ENCODE measurements at places on chromosomes 5 and 9.

GRCh38 chr9:129316281-129317030, 138.4 kb upstream of the IER5L start:
- DNase-seq, result no peak

DNA sequence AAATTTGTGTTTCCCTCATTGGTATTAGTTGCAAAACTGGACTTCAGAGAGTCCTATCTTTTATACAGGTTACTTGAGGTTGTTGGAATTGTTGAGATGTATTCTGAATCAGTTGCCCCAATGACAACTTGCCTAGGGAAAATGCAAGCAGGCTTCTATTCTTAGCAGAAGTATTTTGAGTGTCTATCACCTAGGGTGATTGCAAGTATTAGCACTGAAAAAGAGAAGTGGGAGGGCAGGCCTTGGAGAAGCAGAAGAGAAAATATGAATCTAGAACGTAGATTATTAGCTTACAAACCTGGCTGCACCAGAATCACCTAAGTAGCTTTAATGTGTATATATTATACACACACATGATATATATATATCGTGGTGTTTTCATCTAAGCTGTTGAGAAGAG, 43.2 kb downstream of the ADAMTS12 start:
- no peak for DNase-seq

DNA sequence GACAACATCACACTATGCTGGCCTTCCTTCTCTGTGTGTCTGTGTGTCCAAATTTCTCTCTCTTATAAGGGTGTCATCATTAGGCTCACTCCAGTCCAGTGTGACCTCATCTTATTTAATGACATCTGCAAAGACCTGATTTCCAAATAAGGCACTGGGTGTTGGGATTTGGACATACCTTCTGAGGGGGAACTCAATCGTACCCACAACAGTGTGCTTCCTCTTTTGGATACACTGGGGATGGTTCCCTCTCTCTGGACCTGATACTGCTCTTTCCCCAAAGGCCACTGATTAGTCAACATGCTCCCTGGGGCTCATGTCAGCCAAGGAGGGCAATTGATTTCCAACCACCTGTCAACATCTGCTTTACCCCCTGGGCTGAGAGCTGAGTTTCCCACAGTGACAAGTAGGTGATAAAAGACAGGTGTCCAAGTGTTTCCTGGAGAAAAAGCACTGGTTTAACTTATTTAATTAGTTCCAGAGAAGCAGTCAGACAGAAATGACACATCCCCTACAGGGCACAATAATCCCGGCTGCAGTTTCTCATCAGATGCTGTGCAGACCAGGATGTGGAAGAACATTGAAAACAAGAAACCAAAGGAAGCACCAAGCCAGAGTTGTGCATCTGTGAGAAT, 17.8 kb upstream of the CEP72 start:
- DNase-seq, result no peak

GRCh38 chr5:4893063-4893744, 246.9 kb upstream of the ADAMTS16 start:
- DNase-seq, result no peak

GRCh38 chr9:131738293-131739132, 1.4 kb downstream of the RAPGEF1 start:
- DNase-seq, result no peak

- DNase-seq, result no peak
Measured at GRCh38 chr5:133780619-133781280, 168.4 kb upstream of the FSTL4 start.

GRCh38 chr9:19148187-19148586, 20.9 kb upstream of the PLIN2 start:
- DNase-seq, result no peak

DNA sequence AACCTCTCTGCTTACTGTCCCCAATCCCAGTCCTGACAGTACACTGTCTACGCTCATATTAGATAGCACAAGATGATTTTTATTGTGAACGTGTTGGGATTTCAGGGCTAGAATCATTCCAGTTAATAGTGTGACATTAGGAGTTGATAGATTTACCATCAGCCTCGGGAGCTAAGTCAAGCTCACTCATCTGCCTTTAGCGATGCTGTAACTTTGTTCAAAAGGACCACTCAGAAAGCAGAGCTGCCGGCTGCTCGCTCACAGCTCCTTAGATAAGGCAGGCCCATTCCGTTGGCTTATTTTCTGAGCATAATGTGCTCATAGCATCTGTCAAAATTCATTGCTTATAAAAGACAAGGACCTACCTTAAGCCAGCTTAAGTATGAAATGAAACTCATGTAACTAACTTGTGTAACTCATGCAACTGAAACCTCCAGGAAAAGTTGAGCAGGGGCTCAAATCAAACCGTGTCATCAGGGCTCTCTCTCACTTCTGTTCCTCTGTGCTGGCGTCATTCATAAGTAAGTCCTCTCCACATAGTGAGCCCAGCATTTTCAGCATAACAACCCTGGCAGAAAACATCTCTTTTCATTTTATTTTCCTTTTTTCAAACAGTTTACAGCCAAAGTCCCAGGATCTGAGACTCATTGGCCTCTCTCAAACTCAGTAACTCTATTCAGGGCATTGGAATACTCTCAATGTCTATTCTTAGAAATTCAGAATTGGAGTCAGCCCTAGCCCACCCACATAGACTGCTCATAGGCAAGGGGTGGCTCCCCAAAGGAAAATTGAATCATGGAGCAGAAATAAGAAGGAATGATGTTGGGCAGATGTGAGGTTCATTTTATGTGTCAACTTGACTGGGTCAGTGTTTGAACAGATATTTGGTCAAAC, 208.8 kb downstream of the MAN2A1 start:
- DNase-seq, result no peak

- no peak for DNase-seq
Measured at GRCh38 chr9:69549310-69550202, 122.6 kb downstream of the APBA1 start.

GRCh38 chr9:24899463-24899862, 353.8 kb upstream of the IZUMO3 start:
- DNase-seq, result no peak

GRCh38 chr9:8431505-8431904, 631.9 kb upstream of the DMAC1 start:
- no peak for DNase-seq

DNA sequence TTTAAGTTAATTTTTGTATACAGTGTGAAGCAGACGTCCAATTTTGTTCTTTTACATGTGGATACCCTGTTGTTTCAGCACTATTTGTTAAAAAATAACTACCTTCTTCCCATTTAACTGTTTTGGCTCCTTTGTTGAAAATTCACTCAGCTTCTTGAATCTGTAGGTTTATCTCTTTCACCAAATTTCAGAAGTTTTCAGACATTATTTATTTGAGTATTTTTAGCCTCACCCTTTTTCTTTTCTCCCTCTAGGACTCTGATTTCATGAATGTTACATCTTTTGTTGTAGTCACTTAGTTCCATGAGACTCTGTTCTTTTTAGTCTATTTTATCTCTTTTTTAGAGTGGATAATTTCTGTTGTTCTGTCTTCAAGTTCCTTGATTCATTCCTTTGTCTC, 4.6 kb upstream of the TNPO1 start:
- DNase-seq, result no peak

DNA sequence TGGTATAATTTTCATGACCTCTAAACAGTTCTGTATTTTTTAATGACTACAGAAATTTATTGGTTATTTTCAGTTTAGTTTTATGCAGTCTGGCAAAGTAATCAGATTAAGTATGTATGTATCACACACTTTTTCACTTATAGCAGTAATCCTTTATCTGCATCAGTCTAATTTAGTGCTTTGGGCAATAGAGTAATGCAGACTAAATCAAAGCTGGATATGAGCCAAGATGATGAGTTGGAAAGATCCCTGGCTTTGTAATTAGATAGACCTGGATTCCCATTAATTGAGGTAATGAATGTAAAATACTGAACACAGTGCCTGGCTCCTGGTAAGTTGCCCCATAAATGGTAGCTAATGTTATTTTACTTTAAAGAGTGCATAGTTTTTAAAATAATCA, 215.4 kb upstream of the TLX3 start:
- no peak for DNase-seq

DNA sequence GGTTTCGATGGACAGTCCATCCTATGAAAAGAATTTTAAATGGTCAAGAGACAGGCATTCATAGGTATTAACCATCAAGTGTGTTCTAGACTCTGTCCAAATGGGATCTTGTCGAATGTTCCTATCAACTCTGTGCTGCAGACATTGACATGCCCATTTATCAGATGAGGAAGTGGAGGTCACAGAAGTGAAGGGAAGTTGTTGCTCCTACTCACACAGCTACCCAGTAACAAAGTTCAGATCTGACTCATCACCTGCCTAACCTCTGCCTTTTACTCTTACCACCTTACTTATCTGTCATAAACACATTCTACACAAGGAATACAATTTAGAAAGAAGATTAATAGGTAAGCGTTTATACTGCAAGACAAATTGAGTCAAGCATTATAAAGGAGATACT, 426.2 kb upstream of the BRINP1 start:
- DNase-seq, result no peak

- DNase-seq, result no peak
Measured at GRCh38 chr5:402615-403359, 40.2 kb upstream of the EXOC3 start.

DNA sequence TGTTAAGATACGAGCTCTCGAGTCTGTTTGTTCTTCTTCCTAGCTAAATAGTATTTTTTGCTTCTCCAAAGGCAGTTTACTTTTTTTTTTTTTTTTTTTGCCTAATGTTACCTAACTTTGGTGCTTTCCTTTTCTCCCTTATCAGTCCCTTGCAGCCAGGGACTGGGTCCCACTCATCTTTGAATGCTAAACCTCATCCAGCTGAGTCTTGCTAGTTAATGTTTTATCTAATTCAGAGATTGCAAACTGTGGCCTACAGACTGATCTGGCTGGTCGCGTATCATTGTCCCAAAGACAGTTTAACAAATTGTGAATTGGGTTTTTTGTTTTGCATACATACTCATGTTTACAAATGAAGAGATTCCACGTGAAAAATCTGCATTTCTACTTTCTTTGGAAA, 95.7 kb upstream of the EFNA5 start:
- DNase-seq, result no peak

DNA sequence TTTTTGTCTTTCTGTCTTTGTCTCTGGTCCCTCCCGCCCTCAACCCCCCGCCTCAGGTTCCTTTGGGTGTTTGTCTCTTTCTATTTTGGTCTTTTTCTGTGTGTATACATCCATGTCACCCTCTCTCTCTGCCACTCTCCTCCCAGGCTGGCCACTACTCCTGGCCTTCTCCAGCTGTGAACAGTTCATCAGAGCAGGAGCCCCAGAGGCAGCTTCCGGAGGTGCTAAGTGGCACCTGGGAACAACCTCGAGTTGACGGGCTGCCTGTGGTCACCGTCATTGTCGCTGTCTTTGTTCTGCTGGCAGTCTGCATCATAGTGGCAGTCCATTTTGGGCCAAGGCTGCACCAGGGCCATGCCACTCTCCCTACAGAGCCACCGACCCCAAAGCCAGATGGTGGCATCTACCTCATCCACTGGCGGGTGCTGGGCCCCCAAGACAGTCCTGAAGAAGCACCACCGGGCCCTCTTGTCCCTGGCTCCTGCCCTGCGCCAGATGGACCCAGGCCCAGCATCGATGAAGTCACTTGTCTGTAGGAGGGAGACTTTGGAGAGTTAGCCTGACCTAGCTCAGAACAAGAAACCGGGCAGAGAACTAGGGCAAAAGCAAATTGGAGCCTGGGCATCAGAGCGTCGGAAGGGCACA, 1.7 kb downstream of the SMIM33 start:
- no peak for DNase-seq

GRCh38 chr9:109182940-109183798, 16.1 kb upstream of the FRRS1L start:
- DNase-seq, result no peak

DNA sequence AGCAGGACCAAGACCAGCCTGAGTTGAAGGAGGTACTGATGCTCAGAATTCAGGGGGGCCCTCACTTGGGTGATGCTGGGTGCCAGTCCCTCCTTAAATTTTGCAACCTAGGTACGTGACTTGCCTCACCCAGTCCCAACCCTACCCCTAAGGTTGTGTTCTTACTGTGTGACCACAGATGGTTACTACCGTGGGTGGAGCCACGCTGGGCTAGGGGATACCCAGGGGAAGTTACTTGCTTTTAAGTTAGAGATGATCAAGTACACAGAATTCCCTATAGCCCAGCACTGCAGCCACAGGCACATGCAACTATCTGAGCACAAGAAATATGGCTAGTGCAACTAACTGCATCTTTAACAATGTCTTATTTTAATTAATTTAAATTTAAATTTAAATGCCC, 32.9 kb downstream of the NXNL2 start:
- DNase-seq, result no peak

DNA sequence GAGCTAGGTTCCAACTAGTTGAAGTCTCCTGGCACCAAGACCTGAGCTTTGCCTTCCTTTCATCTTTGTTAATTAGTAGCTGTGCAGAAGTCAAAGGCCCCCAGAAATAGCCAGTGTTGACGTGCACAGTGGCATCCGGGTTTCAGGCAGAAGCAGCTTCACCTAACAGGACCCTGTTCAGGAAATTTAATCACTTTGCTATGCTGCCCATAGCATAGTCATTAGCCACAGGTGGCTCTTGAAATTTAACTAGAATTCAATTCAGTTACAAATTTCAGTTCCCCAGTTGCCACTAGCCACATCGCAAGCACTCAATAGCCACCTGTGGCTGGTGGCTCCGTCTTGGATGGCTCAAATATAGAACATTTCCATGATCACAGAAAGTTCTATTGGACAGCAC, 179.1 kb downstream of the GOLPH3 start:
- DNase-seq, result no peak
